ENCODE measurements at places on chromosomes 2 and 18. TPM values are rescaled to one million over a fixed set of nuclear protein-coding genes. Genes with fewer than 3 reads are reported as not detected.

The RNF125 gene
- total RNA-seq = 1.3 TPM

The RIT2 gene
- total RNA-seq = not detected

The MOCOS gene
- total RNA-seq = 15.4 TPM

The FOXI3 gene
- not detected for total RNA-seq

The GNAL gene
- total RNA-seq = 1.4 TPM

The FBLN7 gene
- total RNA-seq = 0.95 TPM

The IL1R1 gene
- total RNA-seq = 48.3 TPM

The CDH2 gene
- total RNA-seq = 18.6 TPM

The UCN gene
- total RNA-seq = 0.36 TPM

The RPE gene
- 166 TPM for total RNA-seq

The CARF gene
- 3.7 TPM for total RNA-seq

The NR4A2 gene
- total RNA-seq = not detected

The SP5 gene
- total RNA-seq = 86.9 TPM

The LAMA3 gene
- total RNA-seq = 2.6 TPM

The DUSP11 gene
- 36.2 TPM for total RNA-seq

The SCYGR4 gene
- not detected for total RNA-seq

The IL1R2 gene
- 3.6 TPM for total RNA-seq

The USP37 gene
- total RNA-seq = 30.6 TPM

The TXNDC2 gene
- not detected for total RNA-seq

The SERPINB11 gene
- not detected for total RNA-seq

The CCBE1 gene
- total RNA-seq = not detected

The VWA3B gene
- not detected for total RNA-seq

The CTNNA2 gene
- not detected for total RNA-seq

The STON1 gene
- not detected for total RNA-seq

The DNAJC5G gene
- not detected for total RNA-seq

The KIAA2012 gene
- not detected for total RNA-seq

The RSAD2 gene
- total RNA-seq = 0.11 TPM

The SCTR gene
- total RNA-seq = not detected

The ABCG8 gene
- 8.8 TPM for total RNA-seq

The GPR55 gene
- not detected for total RNA-seq

The MYL1 gene
- total RNA-seq = not detected

The LAMA1 gene
- 0.44 TPM for total RNA-seq

The IL1F10 gene
- total RNA-seq = not detected

The PROKR1 gene
- not detected for total RNA-seq

The CYTIP gene
- not detected for total RNA-seq

The STPG4 gene
- 0.15 TPM for total RNA-seq

The PAX8 gene
- 1.5 TPM for total RNA-seq

The ALPI gene
- total RNA-seq = not detected

The SLC9A2 gene
- 0.02 TPM for total RNA-seq

The CHST10 gene
- 8.5 TPM for total RNA-seq

The CFAP53 gene
- 0.07 TPM for total RNA-seq

The CDH7 gene
- total RNA-seq = not detected

The ANKRD62 gene
- total RNA-seq = not detected

The LBX2 gene
- 4.0 TPM for total RNA-seq

The ZSWIM2 gene
- total RNA-seq = not detected

The HRH4 gene
- total RNA-seq = not detected

The NT5C1B gene
- not detected for total RNA-seq

The SALL3 gene
- total RNA-seq = not detected

The NDUFAF7 gene
- total RNA-seq = 39.4 TPM

The MBD1 gene
- total RNA-seq = 25.5 TPM

The CHRNG gene
- total RNA-seq = not detected

Measured in HepG2 (cell line).